BE2C (cell line): ENCODE measurements at places on chromosomes 11 and 22.

DNA sequence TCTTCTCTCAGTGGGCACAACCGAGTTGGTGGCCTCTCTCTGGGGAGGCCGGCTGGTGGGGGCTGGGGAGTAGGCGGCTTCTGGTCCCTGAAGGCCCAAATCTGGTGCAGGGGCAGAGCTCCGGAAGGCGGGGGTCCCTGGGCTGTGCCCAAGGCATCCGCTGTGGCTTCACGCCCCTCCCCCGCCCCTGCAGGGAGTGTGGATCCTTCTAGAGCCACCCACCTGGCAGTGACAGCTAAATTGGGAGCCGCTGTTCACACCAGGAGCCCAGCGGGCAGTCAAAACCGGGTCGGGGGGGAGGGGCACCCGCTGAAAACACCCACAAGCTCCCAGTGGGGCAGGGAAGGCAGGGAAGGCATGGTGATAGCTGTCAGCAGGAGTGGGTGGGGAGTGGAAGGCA, 4.6 kb upstream of the RTN4R start:
- no peak for DNase-seq

DNA sequence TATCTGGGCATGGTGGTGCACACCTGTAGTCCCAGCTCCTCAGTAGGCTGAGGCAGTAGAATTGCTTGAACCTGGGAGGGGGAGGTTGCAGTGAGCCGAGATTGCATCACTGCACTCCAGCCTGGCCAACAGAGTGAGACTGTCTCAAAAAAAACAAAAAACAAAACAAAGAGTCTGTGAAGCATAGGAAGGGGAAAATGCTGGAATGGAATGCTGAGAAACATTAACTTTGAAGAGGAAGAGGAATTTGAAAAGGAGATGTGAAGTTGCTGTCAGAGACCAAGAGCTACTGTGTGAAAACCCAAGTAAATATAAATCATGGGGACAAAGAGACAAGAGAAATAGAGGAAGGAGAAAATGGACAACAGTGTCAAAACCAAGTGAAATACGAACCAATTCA, 455.1 kb upstream of the ARHGAP42 start:
- no peak for DNase-seq

GRCh38 chr11:126129727-126130671, 67.3 kb upstream of the CDON start:
- DNase-seq = no peak

- DNase-seq = no peak
These were observed 42.9 kb upstream of the GLYATL2 start for GRCh38 chr11:58887452-58887851.

DNA sequence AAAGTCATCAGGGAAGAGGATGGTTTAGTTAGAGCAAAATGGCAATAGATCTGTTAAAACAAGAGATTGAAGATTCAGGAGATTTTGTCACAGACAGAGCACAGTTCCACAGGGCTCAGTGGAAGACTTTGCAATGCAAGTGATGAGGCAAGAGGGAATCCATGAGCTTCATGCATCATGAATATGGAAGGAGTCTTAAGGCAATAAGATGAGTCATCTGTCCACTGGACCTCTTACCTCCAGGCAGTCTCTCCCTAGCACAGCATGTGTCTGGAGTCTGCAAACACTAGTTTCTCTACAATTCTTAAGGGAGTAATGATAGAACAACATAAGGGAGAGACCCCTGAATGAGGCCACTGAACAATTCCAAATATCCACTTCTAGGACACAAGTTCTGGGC, 245.7 kb downstream of the NXPE2 start:
- DNase-seq = no peak

DNA sequence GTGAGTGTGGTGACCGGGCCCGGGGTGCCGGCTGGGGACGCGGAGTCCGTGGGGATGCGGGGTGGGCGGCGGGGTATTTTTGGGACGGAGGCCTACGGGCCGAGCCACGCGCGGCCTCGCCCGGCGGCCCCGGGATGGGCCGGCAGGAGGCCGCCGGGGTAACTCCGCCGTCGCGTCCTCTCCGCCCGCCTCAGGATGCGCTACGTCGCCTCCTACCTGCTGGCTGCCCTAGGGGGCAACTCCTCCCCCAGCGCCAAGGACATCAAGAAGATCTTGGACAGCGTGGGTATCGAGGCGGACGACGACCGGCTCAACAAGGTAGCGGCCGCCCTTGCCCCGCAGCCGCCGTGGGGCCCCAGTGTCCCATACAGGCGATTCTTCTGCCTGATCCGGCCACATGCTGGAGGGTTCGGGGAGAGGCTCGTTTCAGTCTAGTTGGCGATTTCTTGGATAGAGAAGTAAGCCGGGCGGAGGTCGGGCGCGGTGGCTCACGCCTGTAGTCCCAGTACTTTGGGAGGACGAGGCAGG, 337 bp downstream of the RPLP2 start:
- DNase-seq = no peak

- no peak for DNase-seq
These were observed 1012.1 kb downstream of the OPCML start for GRCh38 chr11:132520199-132520598.

DNA sequence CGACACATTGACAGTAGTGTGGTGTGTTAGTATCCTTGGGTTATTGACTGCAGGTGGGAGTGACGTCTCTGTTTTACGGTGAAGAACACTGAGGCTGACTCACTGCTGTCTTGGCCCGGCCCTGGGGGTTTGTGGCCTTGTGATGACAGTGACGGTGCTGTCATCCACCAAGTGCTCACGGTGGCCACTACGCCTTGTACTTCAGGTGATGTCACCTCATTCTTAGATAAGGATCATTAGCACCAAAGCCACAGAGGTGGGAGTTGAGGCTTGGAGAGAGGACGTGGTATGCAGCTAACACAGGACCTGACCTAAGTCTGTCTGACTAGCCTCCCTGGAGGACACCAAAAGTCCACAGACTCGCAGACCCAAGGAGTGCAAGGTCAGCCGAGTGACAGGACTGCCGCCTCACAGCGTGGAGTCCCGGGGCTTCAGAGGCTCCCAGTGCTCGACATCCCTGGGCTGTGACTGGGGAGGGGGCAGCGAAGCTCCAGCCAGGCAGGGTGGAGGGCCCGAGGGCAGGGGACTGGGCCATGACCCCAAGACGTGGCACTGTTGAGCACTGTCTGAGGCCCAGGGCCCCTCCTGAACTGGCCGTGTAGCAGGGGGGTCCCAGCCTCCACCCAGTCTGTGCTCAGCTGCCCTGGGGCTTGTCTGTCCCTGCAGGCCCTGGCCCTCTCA, 56.5 kb downstream of the NAT10 start:
- DNase-seq = no peak

DNA sequence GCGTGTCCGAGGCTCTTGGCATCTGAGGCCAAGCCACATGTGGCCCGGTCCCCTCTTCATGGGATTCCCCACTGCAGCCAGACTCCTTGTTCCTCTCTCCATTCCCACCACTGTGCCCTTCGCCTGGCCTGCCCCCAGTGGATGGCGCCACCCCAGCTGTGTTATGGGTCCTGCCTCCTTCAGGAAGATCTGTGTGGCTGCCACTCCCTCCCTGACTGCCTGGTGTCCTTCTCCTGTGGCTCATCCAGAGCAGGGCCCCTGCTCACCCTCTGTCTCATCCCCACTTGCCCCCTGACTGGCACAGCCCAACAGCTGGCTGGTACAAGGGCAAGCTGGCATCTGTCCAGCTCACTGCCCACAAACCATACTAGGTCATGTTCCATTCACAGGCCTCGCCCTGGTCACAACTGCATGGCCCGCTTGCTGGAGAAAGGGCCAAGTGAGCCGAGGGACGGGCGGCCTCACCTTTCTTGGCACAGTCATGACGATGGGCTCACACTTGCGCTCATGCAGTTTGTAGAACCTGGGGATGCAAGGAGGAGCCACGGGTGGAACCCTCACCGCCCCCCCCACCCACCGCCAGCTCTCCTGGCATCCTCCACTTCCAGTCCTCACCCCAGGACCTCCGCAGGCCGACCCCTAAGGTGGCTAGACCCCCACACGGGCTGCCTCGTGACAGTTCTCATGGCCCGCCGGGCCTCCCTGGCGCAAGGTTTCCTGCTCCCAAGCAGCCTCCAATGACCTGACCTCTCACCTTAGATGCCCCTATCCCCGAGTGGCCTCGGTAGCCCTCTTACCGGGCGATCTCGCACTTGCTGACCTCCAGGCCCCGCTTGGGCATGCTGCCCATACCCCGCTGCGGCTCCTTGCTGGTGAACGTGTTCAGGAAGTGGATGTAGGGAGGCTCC, 2.1 kb upstream of the PTPRCAP start:
- peak; percentile 56 for DNase-seq

GRCh38 chr11:101327908-101328307, 198.3 kb upstream of the PGR start:
- no peak for DNase-seq

DNA sequence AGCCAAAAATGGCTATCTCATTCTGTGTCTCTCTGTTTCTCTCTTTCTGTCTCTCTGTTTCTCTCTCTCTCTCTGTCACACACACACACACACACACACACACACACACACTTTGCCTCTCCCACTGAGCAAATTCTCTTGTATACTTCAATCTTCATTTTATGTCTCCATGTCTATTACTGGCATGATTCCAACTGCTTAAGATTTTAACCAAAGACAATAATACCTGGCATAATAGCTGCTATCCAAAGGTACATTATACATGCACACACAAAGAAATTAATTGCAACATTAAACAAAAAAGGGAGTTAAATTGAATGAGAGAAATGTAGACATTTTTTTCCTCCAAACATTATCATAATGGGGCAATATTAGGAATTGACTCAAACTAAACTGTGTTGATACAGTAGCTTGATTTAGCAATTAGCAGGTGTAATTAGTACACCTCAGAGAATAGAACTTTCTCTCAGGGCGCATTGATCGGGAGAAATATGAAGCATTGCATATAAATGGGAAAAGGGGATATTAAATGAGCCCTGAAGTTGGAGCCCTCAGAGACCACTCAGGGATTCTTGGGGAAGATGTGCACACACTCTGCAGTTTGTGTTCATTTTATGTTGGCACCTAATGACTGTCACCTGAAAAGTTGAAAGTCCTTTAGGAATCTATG, 17.4 kb upstream of the SLC1A2 start:
- DNase-seq = no peak

- DNase-seq = no peak
These were observed 12.6 kb downstream of the POLR2F start for GRCh38 chr22:37965940-37966664.

GRCh38 chr11:6962673-6963072, 36.4 kb downstream of the ZNF215 start:
- DNase-seq = no peak

DNA sequence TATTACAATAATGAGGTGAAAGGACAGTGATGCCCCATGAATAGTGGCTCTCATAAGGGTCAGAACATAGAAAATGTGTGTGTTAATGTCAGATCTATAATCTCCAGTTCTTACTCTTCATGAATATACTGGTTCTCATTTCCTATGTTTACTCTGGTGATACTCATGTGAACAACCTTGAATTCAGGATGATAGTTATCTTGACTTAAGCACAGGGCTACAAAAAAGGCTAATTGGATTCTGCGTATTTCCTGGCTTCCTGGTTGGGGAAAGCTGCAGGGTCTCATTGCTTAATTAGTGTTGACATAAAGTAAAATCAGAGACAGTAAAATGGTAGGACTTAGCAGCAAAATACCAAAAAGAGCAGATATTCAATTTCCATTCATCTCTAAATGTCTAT, 1316.8 kb upstream of the RAG2 start:
- no peak for DNase-seq

DNA sequence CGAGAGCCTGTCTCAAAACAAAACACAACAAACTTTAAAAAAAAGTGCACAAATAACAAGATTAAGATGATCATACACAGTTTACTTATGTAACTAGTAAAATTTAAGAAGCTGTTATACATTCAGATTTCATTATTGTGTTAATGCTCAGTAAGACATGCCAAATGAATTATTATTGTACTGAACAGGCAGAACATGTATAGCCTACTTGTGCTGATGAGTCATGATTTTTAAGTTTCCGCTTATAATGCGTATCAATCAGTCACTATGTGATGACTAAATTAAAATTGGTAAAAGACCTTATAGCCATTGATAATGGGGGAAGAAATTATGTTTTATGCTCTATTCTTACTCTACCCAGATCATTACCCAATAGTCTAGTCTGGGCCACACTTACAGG, 20.5 kb upstream of the EXPH5 start:
- no peak for DNase-seq

DNA sequence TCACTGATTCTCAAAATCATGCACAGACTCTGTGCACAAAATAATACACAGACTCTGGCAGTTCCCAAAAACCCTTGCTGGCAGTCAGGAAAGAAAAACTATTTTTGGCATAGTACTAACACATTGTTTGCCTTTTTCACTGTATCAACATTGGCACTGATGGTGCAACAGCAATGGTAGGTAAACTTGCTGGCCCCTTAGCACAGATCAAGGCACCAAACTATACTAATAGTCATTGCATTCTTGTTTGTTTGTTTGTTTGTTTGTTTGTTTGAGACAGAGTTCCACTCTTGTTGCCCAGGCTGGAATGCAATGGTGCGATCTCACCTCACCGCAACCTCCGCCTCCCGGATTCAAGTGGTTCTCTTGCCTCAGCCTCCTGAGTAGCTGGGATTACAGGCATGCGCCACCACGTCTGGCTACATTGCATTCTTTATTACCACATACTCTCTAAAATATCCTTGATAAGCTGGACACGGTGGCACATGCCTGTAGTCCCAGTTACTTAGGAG, 81.0 kb upstream of the SLC6A5 start:
- DNase-seq = no peak

DNA sequence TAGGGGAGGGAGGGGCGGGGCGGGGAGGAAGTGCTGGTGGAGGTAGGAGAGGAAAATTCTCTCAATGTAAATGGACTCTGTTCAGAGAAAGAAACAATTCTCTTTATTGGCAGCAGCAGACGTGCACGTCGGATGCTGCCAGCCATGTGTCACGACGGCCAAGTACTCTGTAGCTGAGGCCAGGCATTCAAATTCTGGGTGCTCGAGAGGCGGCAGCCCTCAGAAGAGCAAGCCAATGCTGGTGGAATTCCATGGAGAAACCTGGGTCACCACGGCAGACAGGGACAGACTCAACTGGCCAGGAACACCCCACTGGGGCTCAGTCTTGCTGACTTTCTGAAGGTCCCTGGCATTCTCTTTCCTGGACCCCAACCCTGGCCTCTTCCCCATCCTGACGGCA, 90.8 kb downstream of the ABTB2 start:
- no peak for DNase-seq

DNA sequence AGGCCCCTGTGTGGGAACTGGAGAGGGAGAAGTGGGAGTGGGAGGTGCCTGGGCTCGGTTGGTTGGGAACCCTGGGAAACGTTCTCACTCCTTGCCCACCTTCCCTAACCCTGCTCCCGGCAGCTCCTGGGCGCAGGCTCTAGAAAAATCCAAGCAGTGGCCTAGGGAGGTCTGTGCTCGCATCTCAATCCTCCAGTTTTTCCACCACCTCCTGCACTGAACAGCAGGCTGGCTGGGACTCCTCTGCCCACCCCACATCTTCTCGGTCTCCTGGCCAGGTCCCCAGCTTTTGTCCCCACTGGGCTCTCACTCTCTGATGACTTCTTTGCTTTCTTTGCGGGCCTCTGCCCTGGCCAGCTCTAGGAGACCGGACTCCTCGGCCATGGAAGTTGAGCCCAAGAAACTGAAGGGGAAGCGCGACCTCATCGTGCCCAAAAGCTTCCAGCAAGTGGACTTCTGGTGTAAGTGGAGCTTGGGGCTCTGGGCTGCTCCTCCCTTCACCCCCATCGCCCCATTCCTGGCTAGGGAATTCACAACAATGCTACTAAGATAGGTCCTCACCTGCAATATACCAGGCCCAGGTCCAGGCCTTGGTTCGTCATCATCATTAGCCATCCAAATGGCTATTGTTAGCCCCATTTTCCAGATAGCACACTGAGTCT, 35.6 kb downstream of the PRDM11 start:
- no peak for DNase-seq
